ENCODE measurements at places on chromosomes 13 and 19.

- DNase-seq, result peak; percentile 22
These were observed 286.3 kb downstream of the POU4F1 start for GRCh38 chr13:78317030-78317429.

DNA sequence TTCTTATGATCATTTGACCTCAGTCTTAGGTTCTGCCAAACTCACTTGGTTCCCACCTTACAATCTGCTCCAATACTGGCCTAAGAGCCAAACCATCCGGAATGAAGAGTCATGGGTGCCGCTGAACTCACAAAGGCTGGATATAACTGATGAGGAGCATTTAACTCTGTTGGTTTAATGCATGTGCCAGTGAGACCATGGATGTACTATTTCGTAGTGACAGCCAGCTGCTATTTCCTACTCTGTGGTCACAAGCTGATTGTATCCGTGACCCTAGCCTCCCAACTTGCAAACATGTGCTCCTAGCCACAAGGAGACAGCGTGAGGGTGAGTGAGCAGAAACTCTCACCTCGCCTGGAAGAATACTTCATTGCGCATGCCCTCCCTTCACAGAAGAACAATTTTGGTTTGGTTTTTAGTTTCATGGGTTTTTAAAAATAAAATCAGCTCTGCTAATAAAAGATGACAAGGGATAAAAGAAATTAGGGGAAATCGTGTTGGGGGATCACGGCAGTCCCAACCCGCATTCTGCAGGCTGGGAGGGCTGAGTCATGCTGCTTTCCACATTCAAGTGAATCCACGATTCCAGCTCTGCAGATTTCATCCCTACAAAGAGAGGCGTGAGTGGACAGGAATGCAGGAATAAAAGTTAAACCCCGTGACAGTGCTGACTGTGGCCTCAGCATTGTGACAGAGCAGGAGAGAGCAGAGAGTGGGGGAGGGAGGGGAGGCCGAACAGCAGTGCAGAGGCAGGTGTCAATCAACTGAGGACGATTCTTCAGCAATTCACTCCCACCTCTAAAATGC, 66.8 kb upstream of the RAP2A start:
- DNase-seq, result peak; percentile 43

GRCh38 chr13:24627946-24628345, 52.3 kb upstream of the ATP12A start:
- DNase-seq, result no peak

GRCh38 chr13:34340534-34340933, 522.6 kb downstream of the RFC3 start:
- DNase-seq, result no peak

- no peak for DNase-seq
These were observed 51.5 kb downstream of the SKA3 start for GRCh38 chr13:21124852-21125251.

- no peak for DNase-seq
These were observed 12.8 kb downstream of the COL4A1 start for GRCh38 chr13:110294146-110294545.

DNA sequence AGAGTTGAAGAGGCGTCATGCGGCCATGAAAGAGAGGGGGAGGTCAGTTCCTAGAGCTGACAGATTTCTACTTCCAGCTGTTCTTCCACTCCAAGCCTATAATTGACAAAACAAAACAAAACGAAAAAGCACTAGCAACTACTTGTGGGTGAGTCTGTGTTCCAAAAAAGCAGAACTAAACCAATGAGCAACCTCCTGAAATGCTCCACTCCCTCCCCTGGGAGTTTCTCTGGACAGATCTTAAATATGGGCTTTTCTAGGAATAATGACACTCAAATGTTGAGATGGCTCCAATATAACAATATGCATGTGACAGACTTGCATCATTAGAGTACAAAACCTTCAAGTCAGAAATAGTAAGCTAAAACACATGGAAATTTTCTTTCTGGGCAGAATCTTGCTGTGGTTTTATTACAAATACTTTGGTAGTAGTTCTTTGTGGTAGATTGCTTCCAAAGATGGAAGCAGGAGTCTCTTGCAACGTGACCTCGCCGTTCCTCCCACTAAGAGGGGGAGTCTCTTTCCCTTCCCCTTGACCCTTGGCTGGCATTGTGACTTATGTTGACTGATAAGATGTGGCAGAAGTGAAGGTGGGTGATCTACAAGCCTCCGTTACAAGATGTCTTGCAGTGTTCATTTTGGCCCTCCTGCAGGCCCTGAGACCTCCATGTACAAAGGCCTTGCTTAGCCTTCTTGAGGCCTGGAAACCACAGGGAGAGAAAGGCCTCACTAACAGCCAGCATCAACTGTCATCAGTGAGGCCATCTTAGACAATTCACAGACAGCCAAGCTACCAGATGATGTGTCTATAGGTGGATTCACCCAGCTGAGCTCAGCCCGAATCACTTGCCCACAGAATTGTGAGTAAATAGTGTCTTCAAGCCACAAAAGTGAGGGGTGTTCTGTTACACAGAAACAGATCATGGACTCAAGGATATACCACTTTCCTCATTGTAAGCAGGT, 173.1 kb upstream of the RFC3 start:
- DNase-seq, result no peak

DNA sequence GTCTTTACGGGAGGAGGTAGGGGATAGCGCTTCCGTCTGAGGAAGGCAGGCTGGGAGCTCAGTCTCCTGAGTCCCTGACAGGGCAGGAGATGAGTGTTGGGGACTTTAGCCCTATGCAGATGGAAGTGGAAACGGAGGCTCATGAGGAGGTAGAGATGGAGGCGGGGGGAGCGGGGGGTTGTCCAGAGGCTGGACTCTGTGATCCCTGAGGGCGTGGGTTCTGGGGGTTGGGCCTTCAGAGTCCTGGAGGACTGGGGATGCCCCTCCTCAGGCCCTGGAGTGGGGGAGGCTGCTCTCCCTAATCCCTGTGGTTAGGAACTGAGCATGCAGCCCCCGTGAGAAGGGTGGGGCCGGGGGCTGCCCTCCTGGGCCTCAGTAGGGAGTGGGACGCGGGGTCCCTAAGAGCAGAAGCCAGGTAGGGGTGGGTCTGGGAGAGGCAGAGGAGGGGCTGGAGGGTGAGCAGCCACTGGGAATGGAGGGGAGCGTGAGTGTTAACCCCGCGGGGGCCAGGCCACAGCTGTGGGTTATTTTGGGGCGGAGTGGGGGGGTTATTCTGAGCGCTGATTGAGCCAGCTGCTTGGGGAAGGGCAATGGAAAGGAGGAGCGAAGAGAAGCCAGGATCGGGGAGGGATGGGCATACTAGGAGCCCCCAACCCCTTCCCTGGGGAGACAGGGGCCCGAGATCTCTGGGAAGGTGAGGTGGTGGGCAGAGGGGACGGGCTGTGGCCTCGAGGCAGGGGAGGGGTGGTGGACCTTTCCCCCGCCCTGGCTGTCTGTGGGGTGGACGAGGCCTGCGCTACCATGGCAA, 2.8 kb downstream of the GRIN2D start:
- DNase-seq, result no peak

GRCh38 chr19:15622991-15623390, 8.0 kb downstream of the CYP4F8 start:
- DNase-seq, result no peak

- no peak for DNase-seq
These were observed 16.0 kb upstream of the ZNF554 start for GRCh38 chr19:2803486-2804155.

- no peak for DNase-seq
These were observed 56.0 kb downstream of the CDADC1 start for GRCh38 chr13:49303533-49304252.
